ENCODE measurements at places on chromosomes 2 and 18. TPM values are rescaled to one million over a fixed set of nuclear protein-coding genes. Genes with fewer than 3 reads are reported as not detected.

DNA sequence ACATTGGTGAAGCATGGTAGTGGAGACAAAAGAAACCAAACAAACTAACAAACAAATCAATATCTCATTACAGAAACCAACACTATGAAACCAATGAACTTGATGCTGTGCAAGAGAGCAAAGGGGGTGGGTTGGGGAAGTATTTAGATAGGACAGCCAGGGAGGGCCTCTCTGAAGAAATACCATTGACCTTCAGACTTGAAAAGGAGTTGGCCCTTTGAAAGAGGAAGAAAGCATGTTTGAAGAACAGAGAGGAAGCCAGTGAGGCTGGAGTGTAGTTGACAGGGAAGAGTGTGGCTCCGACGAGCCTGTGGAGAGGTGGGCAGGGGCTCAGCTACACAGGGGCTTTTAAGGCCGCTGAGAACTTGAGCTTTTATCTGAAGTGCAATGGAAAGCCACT is 151.0 kb upstream of the GATA6 start:
- DNase-seq, result no peak

- DNase-seq, result no peak
These were observed 488.0 kb downstream of the CBLN2 start for GRCh38 chr18:72056171-72056570.

DNA sequence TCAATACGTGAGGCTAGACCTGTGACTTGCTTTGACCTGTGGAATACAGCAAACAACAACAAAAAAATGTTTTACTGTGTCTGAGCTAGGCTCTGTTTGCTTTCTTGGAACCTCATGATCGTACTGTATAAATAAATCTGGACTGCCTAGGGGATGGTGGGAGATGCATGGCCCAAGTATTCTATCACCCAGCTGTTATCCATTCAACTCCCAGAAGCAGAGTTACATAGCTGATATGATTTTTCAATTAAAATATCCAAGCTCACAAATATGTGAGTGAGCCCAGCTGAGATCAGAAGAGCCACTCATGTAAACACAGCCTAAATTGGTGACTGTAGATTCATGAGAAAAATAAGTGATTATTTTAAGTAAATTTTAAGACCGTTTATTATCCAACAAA is 154.1 kb upstream of the THUMPD2 start:
- DNase-seq, result no peak

- no peak for DNase-seq
These were observed 1107.2 kb downstream of the DPP10 start for GRCh38 chr2:115549611-115550130.

DNA sequence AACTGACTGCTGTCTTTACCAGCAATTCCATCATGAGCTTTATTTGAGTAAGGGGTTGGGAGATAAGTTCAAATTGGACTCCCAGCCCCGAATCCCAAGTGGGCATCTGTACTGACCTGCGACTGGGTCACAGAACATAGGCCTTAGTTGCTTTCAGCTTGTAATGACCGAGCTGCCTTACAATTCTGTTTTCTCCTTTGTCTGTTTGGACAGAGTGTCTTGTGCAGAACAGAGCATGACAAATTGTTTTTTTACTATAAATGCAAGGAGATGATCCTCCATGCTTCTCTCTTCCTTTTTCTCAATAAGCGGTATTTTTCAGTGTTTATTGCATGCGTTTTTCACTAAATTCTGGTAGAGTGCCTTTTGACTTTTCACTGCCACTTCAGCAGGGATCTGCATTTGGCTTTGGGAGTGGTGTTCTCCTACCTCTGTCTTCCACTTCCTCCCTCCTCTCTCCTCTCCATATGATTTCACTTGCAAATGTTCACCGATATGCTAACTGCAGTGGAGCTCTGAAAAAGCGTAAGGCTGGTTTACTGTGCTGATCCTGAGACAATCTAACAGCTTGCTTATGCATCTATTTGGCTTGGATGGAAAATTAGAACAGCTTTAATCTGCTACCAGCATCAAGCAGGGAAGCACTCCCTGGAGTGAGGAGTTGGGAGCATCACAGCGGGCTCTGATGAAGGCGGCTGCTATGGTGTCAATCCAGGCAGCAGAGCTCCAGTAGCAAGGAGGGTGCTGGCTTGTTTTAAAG is 158.8 kb upstream of the SMIM21 start:
- no peak for DNase-seq

DNA sequence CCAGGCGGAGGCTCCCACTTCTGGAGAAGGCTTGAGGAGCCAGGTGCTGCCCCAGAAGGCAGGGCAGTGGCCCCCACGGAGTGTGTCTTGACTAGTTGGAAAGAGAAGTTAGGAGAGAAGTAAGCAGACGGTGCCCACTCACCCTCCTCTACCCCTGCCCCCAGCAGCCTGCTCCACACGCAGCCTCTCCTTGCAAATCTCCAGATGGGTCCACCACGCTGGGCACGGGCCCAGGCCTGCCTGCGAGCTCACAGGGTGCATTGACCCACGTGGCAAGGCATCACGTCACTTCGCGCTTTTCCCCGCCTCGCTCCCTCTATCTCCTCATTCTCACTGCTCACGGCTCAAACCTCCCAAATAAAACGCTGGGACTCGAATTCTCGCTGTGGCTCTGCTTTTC is 71.8 kb upstream of the RAB12 start:
- DNase-seq, result no peak

DNA sequence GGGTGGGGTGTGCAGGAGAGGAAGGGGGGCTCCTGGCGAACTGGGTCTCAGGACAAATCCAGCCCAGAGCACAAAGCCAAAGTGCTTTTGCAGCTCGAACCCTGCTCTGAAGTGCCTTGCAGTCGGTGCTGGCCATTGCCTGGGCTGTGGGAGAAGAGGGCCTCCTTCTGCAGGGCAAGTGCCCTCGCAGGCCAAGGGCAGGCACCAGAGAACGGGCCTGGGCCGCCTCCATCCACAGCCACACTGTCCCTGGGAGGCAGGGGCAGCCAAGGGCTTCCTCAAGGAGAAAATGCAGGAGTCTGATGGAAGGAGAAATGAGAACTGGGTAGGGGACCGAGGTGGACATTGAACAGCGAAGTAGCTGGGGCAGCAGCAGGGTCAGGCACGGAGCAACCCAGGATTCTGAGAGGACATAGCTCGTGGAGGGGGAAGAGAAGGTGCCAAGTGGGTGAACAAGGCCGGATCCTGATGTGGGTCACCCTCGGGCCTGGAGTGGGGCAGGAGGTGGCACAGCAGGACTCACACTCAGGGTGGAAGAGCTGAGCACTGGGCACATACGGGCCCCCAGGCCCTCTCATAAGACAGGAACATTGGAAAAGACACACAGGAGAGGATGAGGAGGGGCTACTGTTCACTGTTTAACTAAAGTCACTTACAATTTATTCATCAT is 312.8 kb upstream of the SALL3 start:
- no peak for DNase-seq

DNA sequence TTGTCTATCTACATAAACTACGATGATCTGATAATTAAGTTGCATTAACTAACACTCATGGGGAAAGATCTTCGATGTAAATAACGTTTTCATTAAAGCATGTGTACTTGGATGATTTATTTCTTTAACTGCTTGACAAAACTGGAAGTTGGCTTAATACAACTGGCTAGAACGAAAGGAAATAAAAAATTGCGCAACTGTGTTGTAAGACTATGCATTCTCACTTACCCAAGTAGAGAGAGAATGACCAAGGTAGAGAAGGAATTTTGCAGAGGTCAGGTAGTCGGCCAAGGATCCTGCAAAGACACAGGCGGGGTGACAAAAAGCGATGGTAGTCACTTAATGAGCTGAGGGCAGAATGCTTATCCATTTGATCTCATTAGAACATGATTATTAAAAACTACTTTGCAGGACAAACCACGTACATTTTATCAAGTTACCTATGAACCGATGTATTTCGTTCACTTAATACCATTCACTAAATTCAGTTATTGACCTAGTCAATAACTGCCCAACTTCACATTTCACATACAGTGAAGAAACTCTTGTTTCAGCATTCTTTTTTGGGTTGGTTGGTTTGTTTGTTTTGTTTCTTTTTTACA is 900 bp downstream of the SLC40A1 start:
- DNase-seq, result no peak

- DNase-seq, result no peak
These were observed 224.1 kb upstream of the DPP10 start for GRCh38 chr2:114218383-114218782.

DNA sequence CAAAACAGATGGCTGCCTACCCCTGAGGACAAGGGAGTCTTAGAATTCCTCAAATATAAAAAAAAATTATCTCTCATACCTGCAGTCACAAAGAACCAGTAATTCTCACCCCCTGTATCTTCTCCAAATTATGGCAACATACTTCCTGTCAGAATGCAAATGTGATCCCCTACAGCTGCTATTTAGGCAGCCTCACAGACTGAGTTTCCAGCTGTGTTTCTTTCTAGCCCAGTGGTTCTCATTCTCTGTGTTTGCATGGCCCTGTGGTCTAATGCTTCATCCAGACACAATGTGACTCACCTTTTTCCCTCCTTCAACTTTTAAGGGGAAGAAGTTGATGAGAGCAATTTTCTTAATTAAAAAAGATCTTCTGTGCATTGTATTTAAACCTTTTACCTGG is 726.3 kb downstream of the TSN start:
- no peak for DNase-seq

DNA sequence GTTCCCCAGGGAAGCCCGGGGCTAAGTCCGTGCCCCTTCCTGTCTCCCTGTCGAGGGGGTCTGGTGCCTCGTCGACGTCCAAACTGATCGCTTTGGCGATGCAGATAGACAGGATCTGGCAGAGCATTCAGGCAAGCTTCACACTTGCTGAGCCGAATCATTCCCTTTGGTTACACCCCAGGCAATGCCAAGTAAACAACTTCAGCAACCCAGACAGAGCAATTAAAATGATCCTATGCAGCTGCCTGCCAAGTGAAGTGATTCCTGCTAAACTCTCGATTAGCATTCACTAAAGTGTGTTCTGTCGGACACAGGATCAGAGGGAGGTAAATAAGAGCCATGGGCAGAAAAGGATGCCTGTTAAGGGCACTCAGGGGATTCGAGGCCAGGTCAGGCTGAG is 108.2 kb upstream of the RAB12 start:
- no peak for DNase-seq

DNA sequence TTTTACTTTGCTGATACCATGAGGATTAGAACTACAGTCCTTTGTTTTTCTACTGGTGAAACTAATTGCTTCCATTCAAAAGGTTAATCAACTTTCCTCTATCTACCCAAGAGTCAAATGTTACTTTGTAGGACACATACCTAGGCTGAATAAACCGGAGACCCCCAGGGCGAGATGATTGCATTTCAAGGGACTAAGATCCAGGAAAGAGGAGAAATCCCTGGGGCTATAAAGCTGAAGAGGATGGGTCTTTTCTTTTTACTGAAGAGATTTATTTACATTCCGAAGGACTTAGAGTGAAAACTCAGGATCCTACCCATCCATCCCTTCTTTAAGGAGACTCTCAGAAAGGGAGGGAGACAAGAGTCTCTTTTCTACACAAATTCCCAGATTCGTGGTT is 331.9 kb downstream of the CDH19 start:
- no peak for DNase-seq

- no peak for DNase-seq
These were observed 988.8 kb upstream of the CNTNAP5 start for GRCh38 chr2:123036300-123036699.

GRCh38 chr2:222338374-222338773 is 39.6 kb upstream of the PAX3 start:
- DNase-seq, result no peak

DNA sequence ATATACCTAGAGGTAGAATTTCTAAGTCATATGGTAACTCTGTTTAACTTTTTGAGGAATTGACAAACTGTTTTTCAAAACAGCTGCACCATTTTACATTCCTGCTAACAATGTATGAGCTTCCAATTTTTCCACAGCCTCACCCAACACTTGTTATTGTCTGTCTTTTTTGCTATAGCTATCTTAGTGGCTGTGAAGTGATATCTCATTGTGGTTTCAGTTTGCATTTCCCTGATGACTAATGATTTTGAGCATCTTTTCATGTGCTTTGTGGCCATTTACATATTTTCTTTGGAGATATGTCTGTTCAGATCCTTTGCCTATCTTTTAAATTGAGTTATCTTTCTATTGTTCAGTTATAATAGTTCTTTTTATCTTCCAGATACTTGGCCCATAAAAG is 273.8 kb downstream of the AGPS start:
- no peak for DNase-seq

GRCh38 chr18:37042381-37042780 is 213.5 kb downstream of the KIAA1328 start:
- no peak for DNase-seq

DNA sequence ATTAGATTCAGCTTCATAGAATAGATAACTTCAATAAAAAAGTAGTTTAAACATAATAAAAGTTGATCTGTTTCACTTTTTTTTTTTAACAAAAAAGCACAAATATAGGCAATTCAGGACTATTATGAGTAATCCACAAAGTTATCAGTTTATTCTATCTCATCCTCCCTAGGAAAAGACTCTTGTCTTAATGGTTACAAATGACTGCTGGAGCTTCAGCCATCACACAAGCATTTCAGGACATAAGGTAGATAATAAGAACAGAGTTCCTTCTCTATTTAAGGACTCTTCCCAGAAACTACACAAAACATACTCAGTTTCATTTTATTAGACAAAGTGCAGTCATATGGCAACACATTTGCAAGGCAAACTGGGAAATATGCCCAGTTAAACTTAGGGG is 357.6 kb upstream of the SETBP1 start:
- no peak for DNase-seq

GRCh38 chr2:102107741-102108070 is 34.8 kb upstream of the IL1R1 start:
- DNase-seq, result no peak

Gene PROM2
- 0.37 TPM for total RNA-seq

Gene FBXO36
- 0.42 TPM for total RNA-seq

Gene ALPG
- not detected for total RNA-seq

Gene TFPI
- total RNA-seq, result 0.60 TPM

Gene GPR39
- not detected for total RNA-seq

Gene SAG
- total RNA-seq, result 0.32 TPM

Gene ZNF2
- 3.9 TPM for total RNA-seq

Gene KCNE4
- total RNA-seq, result not detected

Gene PCARE
- total RNA-seq, result not detected

Gene CCDC141
- 0.78 TPM for total RNA-seq

Gene FAHD2A
- total RNA-seq, result 33.2 TPM

Gene FAM124B
- 0.34 TPM for total RNA-seq

Gene TMEM200C
- total RNA-seq, result 0.07 TPM

Gene UGT1A4
- not detected for total RNA-seq
